ENCODE measurements at places on chromosomes 16 and 17.

- no peak for DNase-seq
Measured at GRCh38 chr17:21166595-21167210, 39.9 kb downstream of the DHRS7B start.

DNA sequence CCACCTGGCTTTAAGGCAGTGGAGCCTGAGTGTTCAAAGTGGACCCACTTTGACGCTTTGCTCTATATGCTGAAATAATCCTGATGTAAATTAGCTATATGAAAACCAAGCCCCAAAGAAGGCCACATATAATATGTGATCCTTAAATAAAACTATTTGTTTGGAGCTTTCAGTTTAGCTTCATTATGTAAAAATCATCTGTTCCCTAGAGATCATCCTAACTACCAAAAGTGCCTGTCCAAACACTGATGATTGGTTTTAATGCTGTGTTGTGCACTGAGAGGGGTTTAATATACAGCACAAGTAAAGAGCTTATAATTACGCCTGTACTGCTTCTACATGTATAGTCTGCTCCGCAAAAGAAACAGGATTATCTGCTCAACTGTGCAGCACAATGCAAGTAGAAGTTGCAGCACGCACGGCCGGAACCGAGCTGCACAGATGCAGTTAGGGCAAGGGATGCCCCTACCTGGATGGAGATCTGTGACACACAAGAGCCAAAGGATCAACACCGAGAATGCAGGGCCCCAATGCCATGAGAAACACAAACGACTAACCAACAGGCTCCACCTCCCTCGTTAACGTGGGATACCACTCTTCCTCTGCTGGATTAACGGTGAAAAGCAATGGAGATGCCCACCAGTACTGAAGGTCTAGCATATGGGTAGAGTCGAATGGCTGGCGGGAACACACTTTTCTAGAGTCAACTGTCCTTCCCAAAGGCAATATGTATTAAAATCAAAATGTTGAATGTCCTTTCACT, 20.5 kb downstream of the USP7 start:
- DNase-seq: no peak

GRCh38 chr17:32277284-32277683, 11.7 kb downstream of the RHBDL3 start:
- no peak for DNase-seq

DNA sequence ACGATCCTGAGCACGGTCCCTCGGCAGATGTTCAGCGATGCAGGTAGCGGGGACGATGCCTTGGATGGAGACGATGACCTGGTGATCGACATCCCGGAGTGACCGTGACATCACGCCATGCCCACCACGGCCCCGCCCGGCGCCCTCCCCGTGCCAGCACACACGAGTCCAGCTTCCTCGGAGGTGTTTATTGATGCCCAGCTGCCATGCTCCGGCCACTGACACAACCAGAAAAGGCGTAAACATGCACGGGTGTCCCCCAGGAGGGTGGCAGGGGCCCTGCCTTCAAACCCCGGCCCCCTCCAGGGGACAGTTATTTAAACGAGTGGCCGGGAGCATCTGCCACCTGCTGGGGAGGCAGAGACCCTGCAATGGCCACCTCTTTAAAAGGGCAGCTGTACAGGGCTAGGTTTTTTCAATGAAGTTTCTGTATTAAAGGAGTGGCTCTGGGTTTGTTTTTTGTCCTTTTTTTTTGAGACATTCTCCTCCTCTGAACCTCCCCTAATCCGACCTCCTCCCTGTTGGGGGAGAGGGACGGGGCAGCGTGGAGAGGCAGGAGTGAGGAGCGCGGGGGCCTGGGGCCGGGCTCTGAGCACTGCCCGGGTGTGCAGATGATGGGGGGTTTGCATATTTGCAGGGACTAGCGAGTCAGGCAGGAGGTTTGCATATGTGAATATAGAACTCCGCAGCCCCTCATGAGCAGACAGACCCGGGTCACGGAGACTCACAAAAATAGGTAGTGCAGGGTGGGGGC, 5.3 kb downstream of the DOC2A start:
- DNase-seq: peak; percentile 25

DNA sequence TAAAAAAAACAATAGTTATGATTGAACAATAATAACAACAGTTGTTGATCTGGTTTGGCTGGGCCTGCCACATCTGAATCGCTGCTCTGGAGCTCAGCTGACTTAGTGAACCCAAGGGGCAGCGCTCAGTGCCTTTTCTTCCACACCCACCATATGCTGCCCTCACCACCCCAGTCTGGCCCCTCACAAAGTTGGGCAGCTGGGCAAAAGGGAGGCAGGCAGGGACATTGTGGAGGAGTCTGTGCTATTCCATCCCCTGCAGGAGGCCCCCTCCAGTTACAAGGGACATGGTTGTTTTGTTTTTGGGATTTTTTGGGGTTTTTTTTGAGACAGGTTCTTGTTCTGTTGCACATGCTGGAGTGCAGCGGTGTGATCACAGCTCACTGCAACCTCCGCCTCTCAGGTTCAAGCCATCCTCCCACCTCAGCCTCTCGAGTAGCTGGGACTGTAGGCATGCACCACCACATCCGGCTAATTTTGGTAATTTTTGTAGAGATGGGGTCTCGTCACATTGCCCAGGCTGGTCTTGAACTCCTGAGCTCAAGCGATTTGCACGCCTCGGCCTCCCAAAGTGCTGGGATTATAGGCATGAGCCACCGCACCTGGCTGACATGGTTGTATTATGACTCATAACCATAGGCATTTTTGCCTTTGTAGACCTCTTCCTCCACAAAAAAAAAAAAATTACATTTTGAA, 8.6 kb upstream of the PECAM1 start:
- no peak for DNase-seq

GRCh38 chr16:20016234-20016633, 57.5 kb downstream of the GPR139 start:
- DNase-seq: no peak

- DNase-seq: no peak
Measured at GRCh38 chr17:81807839-81808238, 3.9 kb downstream of the GCGR start.

- no peak for DNase-seq
Measured at GRCh38 chr16:89006036-89006752, 29.2 kb upstream of the CBFA2T3 start.

DNA sequence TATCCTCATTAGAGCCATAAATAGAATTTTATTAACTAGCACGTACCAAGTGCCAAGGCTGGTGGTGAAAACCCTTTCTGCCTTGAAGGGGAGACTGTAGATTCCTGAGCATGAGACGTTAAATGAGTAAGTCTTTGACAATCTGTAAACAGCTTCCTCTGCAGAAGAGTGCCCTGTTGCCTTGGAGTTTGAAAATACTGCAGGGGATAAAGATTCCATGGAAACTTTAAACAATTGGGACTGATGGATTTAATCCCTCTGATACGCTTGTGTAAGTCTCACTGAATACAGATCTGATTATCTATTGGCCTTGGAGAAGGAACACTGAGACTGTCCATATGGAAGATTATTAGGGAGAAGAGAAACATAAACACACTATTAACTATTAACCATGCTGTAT, 1053.4 kb upstream of the RBFOX1 start:
- DNase-seq: no peak

DNA sequence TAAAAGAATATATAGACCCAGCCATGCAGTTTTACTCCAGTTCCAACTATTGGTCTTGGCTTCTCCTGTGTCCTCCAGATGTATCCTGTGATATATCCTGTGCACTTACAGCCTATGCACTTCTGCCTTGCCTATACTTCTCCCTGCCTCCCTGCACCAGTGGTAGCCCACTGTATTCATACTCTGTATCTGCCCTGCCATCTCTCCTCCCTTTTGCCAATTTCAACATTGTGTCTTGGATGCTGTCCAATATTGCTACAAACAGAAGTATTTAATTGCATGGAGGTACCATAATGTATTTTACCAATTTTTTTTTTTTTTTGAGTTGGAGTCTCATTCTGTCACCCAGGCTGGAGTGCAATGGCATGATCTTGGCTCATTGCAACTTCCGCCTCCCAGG, 242.7 kb downstream of the HAPSTR1 start:
- DNase-seq: no peak

GRCh38 chr17:10127819-10128425, 70.5 kb downstream of the GAS7 start:
- DNase-seq: no peak

DNA sequence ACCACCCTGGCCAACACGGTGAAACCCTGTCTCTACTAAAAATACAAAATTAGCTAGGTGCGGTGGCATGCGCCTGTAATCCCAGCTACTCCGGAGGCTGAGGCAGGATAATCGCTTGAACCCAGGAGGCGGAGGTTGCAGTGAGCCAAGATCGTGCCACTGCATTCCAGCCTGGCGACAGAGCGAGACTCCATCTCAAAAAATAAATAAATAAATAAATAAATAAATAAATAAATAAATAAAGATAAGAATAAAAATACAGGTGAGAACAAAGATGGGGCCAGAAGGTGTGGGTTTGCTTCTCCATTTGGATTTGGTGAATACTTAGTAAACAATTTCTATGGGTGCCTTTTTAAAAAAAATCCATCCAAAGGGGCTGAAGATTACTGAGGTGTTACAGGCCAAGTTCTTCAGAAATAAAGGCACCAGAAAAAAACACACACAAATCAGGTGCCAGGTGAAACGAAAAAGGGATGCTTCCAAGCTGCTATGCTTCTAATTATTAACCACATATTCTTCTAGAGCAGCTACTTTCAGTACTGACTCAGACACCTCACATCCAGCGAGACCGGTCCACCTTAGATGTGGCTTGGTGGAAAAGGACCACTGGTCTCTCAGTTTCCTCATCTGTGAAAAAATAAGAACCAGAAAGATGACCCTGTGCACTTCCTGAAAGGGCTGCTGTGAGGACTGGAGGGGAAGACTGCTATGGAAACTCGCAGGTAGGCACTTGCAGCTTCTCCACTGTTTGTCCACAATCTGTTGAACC, 9.2 kb downstream of the GLYR1 start:
- no peak for DNase-seq

DNA sequence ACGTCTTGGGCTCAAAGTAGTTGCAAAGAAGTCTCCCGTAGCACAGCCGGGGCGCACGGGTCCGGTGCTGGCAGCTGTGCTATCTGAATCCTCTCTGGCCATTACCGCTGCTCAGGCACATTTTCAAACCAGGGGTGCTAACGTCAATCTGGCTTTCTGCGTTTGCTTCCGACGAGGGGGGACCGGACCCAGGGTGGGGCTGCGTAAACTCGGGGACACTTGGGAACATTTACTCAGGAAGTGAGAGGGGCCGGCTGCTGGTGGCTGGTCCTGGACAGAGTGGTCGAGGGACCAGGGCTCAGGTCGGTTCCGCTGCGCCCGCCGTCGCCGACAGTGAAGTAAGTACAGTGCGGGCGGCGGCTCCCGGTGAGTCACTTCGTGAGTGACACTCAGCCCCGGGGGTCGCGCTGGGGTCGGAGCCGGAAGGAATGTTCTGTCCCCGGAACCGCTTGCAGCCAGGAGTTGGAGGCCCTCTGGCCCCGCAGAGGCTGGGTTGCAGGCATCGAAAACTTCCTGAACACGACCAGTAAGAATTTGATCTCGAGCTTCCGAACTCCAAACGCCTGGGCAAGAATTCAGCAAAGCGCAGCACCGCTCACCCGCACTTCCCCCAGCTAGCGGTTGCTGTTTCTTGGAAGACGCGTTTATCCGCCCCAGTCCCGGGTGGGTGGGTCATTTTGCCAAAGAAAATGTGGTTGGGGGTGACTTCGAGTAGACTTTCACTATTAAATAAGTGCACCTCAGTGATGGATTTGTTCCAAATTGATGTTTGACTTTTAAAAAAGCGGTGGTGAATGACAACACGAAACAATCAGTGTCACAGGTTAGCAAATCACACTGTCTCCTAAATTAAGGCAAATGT, 1.4 kb upstream of the HS3ST3B1 start:
- DNase-seq: no peak

- peak; percentile 46 for DNase-seq
Measured at GRCh38 chr17:18319604-18320256, 4.6 kb downstream of the SMCR8 start.

- DNase-seq: no peak
Measured at GRCh38 chr16:87653234-87653633, 50.9 kb downstream of the JPH3 start.

DNA sequence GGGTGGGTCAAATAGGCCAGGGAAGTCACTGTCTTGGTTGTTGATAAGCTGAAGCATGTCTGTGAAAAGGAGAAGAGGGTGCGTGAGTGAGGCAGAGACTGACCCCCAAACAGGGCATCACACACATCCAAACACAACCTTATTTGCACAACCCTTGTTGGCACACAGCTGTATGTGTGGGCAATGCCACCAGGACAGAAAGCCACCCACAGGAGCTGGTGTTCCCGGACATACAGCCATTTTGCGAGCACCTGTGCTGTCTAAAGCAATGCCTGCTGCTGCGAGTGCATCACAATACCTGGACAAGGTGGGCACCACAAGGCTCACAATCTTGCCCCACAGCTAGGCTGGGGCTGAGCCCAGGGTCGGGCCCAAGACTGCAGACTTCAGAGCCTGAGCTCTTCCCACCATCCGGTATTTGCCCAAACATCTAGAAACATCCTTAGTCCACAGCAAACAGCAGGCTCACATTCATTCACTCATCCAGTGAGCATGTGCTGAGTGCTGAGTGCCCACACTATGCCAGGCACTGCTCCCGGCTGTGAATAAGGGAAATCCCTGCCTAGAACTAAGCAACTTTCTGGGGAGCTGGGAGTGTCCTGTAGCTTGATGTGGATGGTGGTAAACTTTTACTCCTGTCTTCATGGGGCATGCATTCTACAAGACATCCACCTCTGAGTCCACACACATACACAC, 16.2 kb downstream of the SREBF1 start:
- no peak for DNase-seq

- DNase-seq: no peak
Measured at GRCh38 chr17:39761861-39762496, 24.2 kb downstream of the GRB7 start.

- no peak for DNase-seq
Measured at GRCh38 chr17:36723459-36724025, 122.2 kb downstream of the MRM1 start.

DNA sequence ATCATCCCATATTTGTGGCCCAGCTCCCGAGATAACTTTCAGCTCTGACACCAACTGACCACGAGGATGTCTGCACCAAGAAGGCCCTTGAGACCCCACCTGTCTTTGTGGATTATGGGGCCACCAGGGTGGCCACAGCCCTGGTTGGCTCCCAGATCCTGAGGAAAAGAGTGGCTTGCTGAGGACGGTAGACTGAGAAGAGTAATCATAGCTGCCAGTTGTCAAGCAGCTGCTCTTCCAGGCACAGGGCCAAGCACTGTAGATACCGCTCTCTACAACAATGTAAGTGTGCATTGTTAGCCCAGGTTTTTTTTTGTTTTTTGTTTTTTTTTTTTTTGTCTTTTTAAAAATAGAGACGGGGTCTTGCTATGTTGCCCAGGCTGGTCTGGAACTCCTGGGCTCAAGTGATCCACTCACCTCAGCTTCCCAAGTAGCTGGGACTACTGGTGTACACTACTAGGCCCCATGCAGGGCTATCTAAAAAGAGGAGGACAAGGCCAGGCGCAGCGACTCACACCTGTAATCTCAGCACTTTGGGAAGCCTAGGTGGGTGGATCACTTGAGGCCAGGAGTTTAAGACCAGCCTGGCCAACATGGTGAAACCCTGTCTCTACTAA, 9.6 kb downstream of the ZNF205 start:
- DNase-seq: no peak

DNA sequence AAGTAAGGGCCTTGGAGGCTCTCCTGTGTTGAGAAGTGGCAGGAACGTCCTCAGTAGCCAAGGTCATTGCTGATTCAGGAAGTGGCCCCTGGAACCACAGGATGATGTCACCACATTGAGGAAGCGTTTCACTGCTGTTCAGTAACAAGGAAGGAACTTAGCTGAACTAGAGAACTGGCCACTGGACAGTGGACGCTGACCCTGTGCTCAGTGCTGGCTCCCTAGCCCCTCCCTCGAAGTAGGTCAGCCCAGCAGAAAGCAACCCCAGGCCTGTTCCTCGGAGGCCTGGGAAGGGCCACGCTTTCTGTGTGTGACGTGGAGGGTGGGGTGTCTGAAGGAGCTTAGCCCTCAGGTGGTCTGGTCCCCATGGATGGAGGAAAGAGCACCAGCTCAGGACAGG, 58.3 kb downstream of the B9D1 start:
- DNase-seq: peak; percentile 59

All from dorsolateral prefrontal cortex (tissue), 122 donors.